Activated naive CD4-positive, alpha-beta T cell (primary cell): ENCODE measurements at places on chromosomes 11 and 22.
A peak's percentile ranks its signal among the peaks of the same experiment; 100 is the strongest.

DNA sequence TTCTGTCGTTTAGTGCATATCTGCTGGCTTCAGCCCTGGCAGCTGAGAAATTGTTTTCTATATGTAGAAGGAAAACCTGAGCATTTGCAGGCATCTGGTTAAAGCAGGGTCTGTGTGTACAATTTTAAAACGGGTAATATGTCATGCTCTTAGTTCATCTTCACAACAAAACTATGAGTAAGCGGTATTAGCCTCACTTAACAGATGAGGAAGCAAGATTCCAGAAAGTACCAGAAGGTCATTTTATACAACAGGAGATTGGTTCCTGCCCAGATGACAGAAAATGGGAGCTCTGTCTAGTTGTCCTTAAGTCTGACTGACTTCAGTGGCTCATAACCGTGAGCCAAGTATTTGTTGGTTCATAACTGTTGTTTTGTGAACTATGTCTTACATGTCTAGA lies 1.1 kb downstream of the TIMM10B start:
- no peak for DNase-seq

DNA sequence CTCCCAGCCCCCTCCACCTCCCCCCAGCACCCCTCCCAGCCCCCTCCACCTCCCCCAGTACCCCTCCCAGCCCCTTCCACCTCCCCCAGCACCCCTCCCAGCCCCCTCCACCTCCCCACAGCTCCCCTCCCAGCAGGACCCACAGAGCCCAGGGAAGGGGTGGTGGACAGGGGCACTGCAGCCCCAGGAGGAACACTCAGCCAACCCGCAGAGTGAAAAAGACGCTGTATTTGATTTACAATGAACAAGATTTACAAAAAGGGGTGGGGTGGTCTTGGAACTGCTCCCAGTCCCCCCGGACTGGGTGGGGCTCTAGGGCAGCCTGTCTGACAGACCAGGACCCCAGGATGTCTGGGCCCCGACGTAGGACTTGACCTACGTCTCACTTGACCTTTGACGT lies 4.6 kb upstream of the MAPK11 start:
- DNase-seq, result no peak

DNA sequence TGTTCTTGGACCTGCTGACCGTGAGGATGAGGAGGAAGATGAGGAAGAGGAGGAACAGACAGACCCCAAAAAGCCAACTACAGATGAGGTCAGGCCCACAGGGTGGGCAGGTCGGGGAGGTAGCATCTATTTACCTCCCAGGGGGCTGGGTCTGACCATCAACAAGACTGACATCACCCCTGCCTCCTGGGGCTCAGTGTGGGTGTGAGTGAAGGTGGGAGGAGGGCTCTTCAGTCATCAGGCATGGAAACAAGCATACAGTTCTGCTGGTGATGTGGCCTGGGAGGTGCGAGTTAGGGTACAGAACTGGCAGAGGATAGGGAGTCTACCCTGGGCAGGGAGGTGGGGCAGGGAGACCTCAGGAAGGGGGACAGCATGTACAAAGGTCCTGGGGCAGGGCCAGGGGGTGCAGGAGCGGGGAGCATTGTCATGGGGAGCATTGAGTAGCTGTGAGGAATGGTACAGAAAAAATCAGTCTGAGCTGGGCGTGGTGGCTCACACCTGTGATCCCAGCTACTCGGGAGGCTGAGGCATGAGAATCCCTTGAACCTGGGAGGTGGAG lies 8.9 kb downstream of the PLCB3 start:
- no peak for DNase-seq

DNA sequence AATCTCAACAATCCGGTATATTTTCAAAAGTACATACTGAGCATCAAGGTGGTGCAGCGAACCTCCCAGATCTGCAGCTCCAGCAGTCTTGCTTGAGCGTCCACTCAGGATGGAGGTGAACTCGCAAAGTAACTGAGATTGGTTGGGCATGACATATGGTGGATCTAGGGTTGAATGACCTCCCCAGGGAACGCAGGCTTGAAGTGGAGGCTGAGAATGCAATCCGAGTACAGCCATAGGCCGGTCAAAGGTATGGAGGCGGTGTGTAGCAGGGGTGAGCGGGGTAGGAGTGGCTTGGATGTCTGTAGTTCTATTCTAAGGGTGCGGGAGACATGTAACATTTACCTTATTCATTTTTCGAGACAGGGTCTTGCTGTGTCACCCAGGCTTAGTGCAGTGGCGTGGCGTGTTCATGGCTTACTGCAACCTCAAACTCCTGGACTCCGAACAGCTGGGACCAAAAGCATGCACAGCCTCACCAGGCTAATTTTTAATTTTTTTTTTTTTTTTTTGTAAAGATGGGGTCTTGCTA lies 631 bp upstream of the C22orf39 start:
- no peak for DNase-seq

DNA sequence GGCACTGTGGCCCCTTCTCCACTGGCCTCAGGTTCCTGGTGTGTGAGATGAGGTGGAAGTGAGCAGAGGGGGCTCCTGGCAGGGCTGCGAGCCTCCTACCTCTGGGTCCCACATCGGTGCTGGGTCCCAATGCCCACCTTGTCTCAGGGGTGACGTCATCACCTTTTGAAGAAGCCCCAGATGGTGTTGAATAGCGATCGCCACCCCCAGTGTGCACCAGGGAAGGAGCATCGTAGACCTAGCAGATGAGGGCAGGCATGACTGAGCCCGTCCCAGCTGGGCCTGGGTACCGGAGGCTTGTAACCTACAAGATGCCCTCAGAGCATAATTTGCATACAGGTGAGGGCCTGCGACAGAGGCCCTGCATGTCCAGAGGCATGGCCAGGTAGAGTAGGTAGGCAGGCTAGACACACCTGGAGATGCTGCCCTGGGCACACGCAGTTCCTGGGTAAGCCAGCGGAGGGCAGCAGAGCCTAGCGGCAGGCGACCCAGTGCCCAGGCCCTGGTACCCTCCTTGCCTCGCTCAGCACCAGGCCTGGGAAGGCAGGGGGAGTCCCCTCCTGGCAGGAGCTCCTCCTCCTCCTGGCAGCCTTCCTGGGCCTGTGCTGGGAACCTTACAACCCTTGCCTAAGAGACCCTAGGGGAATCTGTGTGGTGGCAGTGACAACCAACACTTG lies 52.5 kb downstream of the TPCN2 start:
- DNase-seq, result peak; percentile 73

DNA sequence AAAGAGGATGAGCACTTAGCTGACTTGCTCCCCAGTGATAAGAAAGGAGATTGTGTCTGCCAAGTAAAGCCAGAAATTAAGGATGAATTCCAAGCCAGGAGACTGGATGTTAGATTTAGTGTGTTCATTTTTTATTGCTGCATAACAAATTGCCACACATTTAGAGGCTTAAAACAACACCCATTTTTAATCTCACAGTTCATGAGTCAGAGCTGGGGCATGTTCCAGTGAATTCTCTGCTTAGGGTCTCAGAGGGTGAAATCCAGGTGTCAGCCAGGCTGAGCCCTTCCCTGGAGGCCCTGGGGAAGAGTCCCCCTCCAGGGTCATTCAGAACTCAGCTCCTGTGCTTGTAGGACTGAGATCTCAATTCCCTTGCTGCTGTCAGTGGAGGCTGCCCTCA lies 352.8 kb downstream of the BUD13 start:
- no peak for DNase-seq

DNA sequence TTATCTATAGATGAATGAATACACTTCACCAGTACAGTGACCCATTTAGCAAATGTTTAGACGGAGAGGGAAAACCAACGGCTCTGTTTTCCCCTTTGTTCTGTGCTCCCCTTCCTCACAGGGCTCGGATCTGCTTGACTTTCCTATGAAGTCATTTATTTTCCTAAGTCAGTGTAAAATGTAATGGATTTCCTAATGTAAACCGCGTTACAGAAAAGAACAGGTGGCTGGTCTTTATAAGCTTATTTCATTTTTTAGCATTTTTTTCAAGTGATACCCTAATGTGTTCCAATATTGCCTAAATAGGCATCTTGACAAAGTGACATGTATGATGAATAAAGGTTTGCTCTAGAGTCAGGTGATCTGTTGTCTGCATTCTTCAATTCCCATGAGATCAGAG lies 207.5 kb downstream of the PGR start:
- no peak for DNase-seq

- DNase-seq, result no peak
These were observed 34.7 kb upstream of the CLNS1A start for GRCh38 chr11:77672264-77672663.

DNA sequence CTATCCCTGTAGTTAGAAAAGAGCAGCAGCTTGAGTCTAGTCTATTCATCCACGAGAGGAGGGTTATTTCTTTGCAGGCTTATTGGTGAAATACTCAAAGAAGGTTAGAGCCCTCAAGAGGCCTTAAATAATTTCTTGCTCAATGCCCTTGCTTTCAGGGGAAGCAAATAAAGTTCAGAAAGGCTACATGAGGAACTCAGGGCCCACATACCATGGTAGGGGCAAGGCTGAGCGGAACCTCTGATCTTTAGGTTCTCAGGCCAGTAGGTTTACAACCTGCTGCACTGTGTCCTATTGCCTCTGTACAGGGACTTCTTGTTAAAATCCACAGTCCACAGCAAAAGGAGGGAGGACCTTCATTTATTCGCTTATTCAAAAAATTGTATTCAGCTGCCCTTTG lies 101.7 kb downstream of the ADAMTS15 start:
- no peak for DNase-seq

DNA sequence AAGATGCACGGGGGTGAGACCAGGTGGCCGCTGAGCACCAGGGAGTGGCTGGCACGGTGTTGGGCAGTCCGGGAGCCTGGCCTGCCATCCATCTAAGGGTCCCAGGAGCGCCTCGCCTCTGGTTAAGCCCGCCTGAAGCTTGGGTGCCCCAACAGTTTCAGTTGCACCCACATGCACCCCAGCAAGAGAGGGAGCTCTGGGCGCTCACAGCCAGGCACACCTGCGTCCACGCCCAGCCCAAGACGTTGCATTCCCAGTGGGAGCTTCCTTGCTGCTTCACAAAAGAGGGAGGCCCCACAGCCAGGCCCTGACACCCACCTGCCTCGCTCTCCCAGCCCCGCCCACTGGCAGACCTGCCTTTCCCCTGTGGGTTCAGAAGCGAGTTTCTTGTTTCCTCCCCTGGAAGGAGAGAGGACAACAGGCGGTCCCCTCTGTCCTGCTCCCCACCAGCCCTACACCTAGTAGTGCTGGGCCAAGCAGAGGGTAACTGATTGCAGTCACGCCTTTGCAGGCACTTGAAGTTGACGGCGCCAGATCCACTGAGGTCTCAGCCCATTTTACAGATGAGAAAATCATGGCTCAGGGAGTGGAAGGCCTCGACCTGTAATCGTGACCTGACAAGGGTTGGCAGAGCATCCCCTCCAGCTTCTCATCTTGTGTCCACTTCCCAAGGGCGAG lies 35.4 kb downstream of the OSBPL5 start:
- DNase-seq, result no peak

DNA sequence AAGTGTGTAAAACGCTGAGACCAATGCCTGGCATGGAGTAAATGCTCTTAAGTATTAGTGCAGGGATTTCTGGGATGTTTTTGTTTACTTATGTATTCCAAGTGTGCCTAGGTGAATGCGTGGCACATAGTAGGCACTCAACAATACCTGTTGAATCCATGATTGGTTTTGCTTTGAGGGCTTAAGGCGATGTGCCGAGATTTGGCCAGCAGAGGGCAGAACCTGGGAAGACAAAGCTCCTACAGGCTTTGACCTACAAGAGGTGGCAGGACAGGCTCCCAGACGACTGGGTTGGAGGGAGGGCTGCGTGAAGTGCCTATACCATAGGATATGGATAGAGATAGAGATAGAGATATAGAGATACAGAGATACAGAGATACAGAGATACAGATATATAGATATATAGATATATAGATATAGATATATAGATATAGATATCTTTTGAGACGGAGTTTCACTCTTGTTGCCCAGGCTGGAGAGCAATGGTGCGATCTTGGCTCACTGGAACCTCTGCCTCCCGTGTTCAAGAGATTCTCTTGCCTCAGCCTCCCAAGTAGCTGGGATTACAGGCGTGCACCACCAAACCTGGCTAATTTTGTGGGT lies 13.9 kb downstream of the KCNE3 start:
- DNase-seq, result no peak

DNA sequence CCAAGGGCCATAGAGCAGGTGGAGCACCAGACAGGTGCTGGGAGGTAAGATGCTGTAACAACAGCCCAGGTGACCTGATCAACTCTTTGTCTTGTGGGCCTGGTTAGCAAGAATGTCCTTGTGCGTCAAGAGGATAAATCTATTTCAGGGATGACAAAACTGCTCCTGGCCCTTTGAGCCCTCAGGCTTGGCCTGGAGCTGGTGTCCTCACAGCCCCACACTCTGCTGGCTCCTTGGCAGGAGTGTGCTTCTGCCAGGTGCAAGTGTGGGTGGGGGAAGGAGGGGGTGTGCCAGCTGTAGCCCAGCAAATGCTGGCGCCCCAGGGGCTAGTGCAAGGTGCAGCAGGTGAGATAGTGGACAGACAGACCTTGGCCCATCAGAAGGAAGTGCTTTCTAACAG lies 19.5 kb downstream of the AMPD3 start:
- DNase-seq, result no peak

- DNase-seq, result no peak
These were observed 9.4 kb downstream of the TUG1 start for GRCh38 chr22:30978304-30978962.

DNA sequence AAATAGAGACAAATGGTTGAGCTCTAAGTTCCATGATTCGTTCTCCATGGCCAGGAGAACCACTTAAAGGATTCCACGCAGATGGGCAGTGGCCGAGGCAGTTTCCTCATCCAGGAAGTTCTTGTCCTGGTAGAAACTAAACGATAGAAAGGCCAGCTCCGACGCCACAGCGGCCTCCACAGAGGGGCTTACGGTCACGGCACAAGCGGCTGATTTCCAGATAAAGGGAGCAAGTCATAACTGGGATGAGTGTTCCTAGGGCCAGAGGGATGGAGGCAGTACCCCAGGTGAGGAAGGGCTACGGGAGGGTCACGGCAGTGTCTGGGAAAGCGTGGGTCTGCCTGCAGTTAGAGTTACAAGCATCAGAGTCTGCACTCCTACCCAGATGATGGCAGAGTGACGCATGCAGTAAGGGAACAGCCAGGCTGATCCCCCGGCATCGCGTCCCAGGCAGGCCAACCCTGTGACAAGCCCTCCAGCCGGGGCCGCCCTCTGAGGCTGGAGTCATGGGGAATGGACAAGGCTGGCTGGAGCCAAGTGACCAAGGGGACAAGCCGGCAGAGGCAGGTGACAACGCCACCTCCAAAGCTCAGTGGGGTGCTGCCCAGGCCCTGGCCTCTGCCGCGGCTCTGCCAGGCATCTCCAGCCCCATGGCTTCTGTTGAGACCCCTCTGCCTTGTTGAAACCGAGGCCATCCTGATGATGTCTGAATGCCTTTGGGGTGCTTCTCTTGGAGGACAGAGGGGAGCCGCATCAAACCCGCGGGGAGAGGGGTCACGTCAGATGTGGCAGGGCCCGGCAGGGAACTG lies 475.1 kb downstream of the BRD1 start:
- DNase-seq, result no peak

DNA sequence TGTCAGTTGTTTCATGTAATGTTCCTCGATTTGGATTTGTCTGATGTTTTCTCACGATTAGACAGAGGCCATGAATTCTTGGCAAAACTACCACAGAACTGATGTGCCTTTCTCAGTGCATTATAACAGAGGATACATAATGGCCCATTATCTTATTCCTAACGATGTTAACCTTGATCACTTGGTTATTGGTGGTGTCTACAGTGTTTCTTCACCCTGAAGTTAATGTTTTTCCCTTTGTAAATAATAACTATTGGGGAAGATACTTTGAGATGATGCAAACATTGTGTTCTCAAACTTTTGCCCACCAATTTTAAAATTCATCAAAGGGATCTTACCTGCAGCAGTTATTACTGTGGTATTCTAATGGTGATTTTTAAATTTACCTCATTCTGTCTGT lies 13.1 kb downstream of the RAB6A start:
- no peak for DNase-seq
